ENCODE measurements at places on chromosomes 4 and X.

GRCh38 chr4:76952071-76952470, 2.5 kb downstream of the SEPTIN11 start:
- DNase-seq = no peak

GRCh38 chr4:156109943-156110900, 156.6 kb upstream of the CTSO start:
- no peak for DNase-seq

DNA sequence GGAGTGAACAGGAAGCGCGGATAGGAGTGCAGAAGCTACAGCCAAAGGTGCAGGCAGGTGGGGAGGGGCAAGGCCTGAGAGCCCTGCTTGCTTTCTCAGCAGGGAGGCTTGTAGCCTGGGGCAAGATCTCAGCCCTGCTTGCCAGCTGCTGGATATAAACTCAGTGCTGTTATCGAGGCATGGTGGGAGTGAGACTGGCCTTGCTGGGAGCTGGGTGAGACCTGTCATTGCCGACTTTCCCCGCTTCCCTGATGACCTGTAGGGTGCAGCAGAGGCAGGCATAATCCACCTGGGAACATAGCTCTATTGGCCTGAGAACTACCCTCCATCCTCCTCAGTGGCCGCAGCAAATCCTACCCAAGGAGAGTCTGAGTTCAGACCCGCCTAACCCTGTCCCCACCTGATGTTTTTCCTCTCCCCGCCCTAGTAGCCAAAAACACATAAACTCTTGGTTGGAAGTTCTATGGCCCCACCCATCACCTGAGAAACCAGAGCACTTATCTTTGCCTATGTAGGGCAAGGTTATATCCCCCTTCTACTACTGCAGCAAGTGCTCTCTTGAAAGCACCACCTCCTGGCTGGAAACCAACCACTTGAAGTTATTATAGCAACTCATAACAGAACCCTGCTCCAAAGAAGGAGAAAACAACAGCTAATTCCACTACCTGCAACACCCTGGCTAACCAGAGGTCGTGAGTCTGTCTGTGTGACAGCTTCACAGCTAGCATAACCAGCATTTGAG, 80.7 kb downstream of the FHIP1A start:
- no peak for DNase-seq

GRCh38 chr4:150315691-150316090, 237.4 kb downstream of the DCLK2 start:
- DNase-seq = no peak

- DNase-seq = no peak
Observed at GRCh38 chr4:124202099-124202498, 510.4 kb downstream of the ANKRD50 start.

GRCh38 chrX:153456161-153456560, 10.3 kb upstream of the TREX2 start:
- DNase-seq = no peak

- DNase-seq = no peak
Observed at GRCh38 chr4:46984781-46985180, 8.6 kb downstream of the GABRA4 start.

GRCh38 chrX:121958886-121959285, 911.5 kb downstream of the GLUD2 start:
- DNase-seq = no peak

GRCh38 chr4:125420526-125420925, 105.8 kb downstream of the FAT4 start:
- DNase-seq = no peak

DNA sequence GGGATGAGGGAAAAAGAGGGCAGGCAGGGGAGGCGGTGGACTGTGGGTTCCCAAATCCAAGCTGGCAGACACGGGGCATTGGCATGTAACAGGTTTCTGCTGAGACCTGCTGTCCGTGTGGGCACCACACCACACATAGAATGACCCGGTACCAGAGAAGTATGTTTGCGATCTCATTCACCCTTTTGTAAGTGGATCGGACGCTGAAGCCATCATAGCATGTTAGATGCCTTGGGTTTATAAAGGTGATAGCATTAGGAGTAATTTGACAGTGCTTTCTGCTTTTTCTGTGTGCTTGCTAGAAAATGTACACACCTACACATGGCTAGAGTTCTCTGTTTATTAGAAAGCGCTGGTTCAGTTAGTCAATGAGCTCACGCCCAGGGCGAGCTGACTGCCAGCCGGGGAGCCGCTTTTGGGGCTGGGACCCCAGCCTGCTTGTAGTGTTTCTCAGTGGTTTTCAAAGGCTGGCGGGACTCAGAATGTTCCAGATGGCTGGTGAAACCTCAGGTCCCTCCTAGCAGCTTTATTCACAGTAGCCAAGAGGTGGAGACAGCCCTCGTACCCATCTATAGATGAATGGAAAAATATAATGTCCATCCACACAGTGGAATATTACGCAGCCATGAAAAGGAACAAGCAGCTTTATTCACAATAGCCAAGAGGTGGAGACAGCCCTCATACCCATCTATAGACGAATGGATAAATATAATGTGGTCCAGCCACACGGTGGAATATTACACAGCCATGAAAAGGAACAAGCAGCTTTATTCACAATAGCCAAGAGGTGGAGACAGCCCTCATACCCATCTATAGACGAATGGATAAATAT, 579 bp downstream of the IL3RA start:
- no peak for DNase-seq

- DNase-seq = no peak
Observed at GRCh38 chrX:105753411-105753810, 68.9 kb upstream of the NRK start.

- DNase-seq = no peak
Observed at GRCh38 chr4:184143770-184144564, 73.7 kb downstream of the ENPP6 start.

DNA sequence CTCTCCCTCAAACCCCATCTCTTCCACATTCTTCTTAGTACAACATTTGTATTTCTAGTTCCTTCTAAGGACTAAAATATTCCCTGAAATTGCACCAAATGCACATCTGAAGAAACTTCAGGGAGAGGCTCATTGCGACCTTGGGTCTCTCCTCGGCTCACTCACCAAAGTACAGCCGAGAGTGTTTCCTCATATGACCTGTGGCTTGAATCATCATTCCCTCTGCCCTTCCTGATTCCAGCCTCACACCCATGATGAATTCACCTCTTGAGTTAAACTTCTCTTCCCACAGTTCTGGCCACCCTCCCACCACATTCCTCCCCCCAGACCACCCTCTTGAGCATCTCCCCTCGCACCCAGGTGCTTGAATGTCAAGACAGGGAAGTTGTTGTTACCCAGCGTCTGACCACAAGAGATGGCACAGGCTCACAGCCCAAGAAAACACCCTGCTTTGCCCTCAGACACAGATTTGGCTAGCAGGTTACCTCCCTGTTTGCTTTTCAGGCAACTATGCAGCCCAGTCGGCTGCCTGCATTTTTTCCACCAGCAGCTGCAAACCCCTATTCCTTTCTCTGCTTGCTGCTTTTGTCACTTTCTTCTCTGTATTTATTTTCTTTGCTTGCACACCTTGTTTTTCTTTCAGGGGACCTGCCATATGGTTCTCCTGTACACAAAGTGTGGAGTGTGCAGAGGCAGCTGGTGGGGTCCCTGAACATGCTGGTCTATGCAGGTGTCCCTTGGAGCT, 214.8 kb downstream of the SPATA18 start:
- no peak for DNase-seq

GRCh38 chrX:24482823-24483415, 17.8 kb downstream of the PDK3 start:
- no peak for DNase-seq

GRCh38 chr4:17817027-17817426, 6.2 kb downstream of the NCAPG start:
- DNase-seq = no peak

DNA sequence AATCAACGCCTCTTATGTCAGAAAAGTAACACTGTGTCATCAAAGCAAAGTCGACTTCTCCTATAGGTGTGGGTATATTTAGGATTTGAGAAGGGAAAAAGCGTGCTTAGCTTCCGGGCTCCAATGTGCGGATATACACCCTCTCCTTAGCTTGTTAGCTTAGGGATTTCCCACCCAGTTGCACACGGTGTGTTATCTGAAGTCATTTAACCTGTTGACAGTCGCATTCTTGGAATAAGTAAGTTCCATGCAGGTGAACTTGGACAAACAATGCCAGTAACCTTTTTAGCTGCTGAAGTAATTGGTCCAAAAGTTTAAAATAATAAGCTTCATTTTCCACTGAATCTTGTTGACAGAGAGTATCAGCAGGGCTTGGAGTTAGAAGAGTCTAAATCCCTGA, 113.7 kb downstream of the SHROOM3 start:
- DNase-seq = no peak

- DNase-seq = no peak
Observed at GRCh38 chr4:146051223-146051622, 112.6 kb upstream of the ZNF827 start.

DNA sequence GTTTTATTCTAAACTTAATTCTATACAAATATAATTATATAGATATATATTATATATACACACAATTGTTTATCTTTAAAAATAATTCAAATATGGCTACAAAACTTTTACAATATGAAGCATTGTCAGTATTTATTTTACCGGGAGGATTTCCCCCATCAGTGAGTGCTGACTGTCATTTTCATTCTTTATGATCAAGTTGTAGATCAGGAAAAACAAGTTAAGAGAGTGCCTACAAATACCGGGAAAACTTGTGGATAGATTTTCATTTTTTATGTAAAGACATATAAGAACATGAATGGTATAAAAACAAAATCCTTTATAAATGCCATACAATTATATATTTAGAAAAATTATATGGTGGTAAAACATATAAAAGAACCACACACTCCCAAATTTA, 37.8 kb downstream of the CLCN3 start:
- no peak for DNase-seq

DNA sequence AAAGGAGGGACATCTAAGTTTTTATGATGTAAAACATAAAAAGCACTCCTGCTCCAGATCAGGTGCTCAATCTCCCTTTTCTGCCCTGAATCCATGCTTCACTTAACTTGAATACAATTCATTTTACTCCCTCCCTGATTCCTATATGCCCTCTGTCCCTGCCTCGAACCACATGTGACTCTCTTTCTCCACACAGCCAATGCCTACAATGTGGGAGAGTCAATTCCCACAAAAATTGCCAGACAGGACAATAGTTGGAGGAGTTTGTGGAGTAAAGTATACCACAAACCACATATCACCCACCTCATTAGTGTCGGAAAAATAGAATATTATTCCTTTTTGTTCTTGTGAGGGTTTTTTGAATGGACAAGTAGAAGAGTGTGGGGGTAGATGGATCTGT, 9.7 kb downstream of the AMMECR1 start:
- no peak for DNase-seq

- DNase-seq = no peak
Observed at GRCh38 chr4:77695774-77696173, 90.2 kb downstream of the CXCL13 start.

DNA sequence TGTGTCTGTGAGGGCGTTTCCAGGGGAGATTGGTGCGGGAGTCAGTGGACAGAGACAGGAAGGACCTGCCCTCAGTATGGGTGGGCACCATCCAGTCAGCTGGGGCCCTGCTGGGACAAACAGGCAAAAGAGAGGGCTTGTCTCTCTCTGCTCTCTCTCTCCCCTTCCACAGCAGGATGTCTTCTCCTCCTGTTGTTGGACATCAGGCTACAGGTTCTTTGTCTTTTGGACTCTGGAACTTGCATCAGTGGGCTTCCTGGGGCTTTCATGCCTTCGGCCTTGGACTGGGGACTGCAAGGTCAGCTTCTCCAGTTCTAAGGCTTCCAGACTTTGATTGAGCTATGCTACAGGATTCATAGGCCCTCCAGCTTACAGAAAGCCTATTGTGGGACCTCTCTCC, 59.6 kb downstream of the ADGRA3 start:
- DNase-seq = no peak

GRCh38 chr4:137994853-137995252, 247.3 kb downstream of the SLC7A11 start:
- no peak for DNase-seq
